Smooth muscle cell of the pulmonary artery (primary cell): ENCODE measurements at places on chromosomes 3 and 15. TPM values are rescaled to one million over a fixed set of nuclear protein-coding genes. Genes with fewer than 3 reads are reported as not detected.

The RPS27L gene
- 205 and 254 TPM in 2 replicates for total RNA-seq

The CHSY1 gene
- 61.7 and 101 TPM in 2 replicates for total RNA-seq

The RFC4 gene
- total RNA-seq: 11.1 and 12.6 TPM in 2 replicates

The WDR93 gene
- 0.07 TPM in 1 of 2 replicates, not detected in the other for total RNA-seq

The OR5K2 gene
- total RNA-seq: not detected in 2 replicates

The TRMT10C gene
- 15.4 and 18.5 TPM in 2 replicates for total RNA-seq

The SNX22 gene
- total RNA-seq: 0.10 and 0.13 TPM in 2 replicates

The TMC3 gene
- total RNA-seq: 0.13 and 0.20 TPM in 2 replicates

The GOLGA8S gene
- 0.07 and 0.10 TPM in 2 replicates for total RNA-seq

The CHRNA7 gene
- total RNA-seq: 0.43 and 1.2 TPM in 2 replicates

The CASR gene
- total RNA-seq: not detected in 2 replicates

The GOLGA8K gene
- 0.36 and 0.46 TPM in 2 replicates for total RNA-seq

The TERC gene
- 23.9 and 66.4 TPM in 2 replicates for total RNA-seq

The TLR9 gene
- total RNA-seq: under 0.01 and 0.23 TPM in 2 replicates

The SEMA3B gene
- total RNA-seq: 17.2 and 25.6 TPM in 2 replicates

The RTP3 gene
- not detected in 2 replicates for total RNA-seq

The HACD3 gene
- total RNA-seq: 94.3 and 94.8 TPM in 2 replicates

The CCDC13 gene
- total RNA-seq: 0.26 and 0.36 TPM in 2 replicates
